ENCODE measurements at places on chromosomes 16 and 17.

DNA sequence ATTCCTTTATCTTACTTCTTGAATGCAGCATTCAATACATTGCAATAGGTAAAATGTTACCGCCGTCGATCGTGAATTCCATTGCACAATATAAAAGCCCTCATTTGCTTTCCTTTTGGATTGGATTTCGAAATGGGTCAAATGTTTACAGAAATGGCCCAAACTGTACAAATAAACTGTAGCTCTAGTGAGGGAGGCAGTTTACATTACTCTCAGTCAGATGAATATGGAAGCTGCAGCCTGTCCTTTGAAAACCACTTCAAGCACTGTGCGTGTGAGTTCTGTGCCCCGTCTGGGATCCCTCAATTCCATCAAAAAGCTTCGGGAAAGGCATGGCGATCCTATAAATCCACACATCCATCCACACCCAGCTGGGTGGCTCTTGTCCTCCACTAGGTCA lies 258.6 kb upstream of the FOXF1 start:
- no peak for DNase-seq

- no peak for DNase-seq
Observed at GRCh38 chr16:1610899-1611632, 806 bp downstream of the IFT140 start.

DNA sequence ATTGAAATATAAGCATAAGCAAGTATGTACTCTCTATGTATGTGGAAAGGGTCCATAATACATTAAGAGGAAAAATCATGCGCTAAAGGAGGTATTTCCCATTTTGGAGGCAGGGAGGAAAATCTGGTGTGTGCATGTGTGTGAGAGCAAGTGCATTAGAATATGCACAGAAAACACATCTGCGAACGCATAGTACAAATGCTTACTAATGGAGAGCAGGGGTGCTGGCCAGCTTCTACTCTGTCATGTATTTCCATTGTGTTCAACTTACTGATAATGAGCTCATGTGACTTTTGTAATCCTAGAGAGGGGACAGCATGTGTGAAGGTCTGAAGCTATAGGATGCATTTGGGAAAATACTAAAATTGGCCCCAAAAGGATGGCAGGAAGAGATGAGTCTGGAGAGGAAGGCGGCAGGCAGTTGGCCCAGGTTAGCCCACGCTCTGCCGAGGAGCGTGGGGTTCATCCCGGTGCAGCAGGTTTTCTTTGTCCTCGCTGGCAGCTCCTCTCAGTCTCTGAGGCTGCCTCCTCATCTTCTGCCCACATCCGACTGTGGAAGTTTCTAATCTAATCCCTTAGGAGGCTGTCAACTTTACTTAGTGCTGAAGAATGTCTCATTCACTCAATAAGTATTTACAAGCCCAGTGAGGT lies 17.8 kb upstream of the KSR1 start:
- DNase-seq: no peak

DNA sequence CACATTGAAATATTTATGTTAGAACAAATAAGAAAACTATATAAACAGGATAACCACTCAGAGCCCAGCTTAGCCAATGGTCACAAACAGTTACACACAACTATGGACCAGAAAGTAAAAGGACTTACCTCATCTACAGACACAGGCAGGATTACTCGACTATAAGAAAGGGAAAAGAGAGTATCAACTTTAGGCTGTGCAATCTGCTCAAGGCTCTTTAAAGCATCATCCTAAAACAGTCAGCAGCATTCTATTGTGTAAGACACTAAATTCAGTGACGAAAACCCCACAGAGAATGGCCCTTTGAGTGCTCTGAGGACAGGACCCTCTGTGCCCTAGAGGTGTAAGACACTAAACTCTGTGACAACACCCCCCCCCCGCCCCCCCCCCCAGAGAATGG lies 4.2 kb downstream of the PITPNA start:
- no peak for DNase-seq

DNA sequence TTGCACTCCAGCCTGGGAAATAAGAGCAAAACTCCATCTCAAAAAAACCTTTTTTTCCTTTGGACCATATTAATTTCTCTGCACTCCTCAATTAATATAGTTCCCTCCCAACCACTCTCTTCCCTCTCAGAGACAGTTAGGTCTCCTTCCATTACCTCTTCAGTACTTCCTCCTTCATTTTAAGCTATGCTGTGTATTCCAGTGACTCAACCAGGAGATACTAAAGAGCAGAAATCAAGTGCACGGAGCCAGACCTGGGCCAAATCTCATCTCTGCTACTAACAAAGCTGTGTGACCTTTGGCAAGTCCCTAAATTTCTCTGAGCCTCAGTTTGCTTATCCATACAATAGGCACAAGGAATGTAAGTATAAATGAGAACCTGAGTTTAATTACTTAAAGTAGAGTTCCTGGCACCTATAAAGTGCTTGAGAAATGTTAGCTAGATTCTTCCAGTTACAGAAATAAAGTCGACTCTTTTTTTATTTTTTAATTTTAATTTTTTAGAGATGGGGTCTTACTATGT lies 8.5 kb downstream of the PECAM1 start:
- DNase-seq: no peak

DNA sequence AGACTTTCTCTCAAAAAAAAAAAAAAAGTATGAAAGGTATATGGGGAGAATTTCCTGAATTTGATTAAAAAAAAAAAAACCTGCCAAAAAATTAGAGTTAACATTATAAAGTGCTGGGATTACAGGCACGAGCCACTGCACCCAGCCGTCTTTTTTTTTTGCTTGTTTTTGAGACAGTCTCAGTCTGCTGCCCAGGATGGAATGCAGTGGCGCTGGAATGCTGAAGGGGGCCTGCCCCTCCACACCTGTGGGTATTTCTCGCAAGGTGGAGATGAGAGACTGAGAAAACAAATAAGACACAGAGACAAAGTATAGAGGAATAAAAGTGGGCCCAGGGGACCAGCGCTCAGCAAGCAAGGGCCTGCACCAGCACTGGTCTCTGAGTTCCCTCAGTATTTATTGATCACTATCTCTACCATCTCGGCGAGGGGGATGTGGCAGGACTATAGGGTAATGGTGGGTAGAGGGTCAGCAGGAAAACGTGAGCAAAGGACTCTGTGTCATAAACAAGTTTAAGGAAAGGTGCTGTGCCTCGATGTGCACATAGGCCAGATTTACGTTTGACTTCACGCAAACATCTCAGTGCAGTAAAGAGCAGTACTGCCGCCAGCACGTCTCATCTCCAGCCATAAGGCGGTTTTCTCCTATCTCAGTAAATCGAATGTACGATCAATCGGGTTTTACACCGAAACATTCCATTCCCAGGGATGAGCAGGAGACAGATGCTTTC lies 117.2 kb downstream of the GOSR1 start:
- no peak for DNase-seq

DNA sequence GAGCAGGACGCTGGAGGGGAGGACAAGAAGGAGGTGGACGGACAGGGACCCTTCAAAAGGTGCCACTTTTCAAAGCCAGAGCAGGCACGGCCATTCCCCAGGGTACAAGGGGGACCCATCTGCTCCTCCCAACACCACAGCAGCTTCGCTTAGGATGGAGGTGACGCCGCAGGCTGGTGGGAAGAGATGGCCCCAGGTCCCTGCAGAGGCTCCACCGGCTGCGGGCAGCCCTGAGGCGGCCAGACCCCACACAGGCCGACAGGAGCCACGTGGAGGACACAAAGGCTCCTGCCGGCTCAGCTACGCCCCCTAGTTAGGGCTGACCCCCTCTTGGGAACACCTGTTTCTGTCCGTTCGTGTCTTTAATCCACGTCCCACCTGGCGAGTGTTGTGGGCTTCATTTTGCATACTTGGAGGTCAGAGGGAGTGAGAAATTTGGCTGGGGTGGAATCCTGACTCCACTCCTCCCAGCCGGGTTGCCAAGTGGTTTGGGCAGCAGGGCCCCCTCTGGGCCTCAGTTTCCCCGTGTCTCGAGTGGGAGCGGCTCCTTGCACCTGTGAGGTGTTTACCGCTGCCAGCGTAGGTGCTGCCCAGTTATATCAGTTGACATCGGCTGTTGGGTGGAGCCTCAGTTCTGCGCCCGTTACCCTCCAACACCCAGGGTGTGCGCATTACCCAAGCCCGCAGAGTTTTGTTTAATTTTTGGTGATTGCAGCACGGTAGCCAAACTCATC lies 5.8 kb upstream of the FN3KRP start:
- peak; percentile 26 for DNase-seq

DNA sequence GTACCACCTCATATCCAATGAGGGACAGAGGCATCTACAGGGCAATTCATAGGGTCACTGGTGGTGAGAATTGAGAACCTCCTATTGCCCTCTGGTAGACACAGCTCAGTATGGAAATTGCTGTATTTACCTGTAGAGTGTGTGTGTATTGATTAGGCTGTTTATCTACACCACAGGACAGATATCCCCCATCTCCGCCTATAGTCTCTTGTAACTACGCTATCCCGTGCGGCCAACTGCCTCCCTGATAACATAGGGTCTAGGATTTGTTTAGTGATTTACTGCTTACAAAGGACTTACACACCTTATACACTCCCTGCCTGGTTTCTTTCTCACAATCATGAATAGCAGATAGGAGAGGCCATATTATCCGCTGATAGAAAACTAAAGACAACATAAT lies 1.7 kb upstream of the STAT3 start:
- no peak for DNase-seq

DNA sequence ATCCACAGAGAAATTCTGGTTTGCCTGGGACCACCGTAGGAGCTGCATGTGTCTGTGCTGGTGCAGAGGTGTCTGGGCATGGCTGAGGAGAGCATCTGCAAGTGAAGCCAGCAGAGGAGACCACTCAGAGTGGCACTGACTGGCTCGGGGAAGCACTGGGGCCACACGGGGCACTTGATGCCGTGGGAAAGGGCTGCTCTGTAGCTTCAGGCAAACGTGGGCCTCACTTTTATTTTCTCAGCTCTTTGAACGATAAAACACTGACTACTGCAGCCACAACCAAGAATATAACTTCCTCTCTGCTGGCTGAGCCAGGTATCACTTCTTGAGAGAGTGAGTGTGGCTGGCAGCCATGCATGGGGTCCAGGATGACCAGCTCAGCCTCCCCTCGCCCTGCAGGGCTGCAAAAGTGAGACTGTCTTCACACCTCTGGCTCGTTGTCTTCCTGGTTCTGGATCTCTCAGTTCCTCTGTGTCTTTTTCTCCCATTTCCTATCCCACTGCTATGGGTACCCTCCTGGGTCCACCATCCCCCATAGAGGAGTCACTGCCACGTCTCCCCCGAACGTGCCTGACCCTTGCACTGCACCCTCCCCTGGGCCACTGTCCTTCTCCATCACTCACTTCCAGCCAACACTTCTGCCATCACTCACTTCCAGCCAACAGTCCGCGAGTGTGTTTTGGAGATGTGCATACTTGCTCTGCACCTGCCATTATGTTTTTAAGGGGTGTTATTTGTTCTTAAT lies 201.4 kb upstream of the CHMP6 start:
- DNase-seq: no peak
